Epithelial cell of prostate (primary cell): ENCODE measurements at places on chromosomes 16 and 17.

DNA sequence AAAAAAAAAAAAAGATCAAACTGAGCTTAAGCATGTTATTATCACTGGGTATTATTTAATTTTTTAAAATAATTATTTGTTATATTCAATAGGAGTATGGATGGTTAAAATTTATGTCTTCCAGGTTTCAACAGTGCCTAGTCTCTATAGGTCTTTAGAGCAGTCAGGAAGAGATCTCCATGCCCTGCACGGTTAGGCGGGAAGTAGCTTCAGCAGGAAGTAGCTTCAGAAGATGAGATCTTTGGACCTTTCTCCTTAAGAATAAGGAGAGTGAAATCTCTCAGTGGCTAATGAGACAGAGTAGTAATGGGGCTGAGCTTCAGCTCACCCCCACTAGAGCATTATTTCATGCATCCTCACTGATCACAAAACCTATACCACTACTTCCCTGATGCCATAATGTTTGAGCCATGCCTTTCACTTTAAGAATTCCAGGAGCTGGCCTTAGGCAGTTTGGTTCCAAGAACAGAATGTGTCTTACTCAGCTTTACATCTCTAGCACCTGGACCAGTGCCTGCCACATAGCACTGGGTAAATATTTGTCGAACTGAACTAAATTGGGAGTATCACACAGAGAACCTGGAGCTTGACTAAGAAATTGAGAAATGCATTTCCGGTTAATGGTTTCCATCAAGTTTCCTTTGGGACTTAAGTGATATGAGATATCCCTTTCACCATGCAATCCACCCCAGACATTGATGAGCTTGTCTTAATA is 43.5 kb downstream of the SCPEP1 start:
- peak; percentile 52 for DNase-seq

- DNase-seq = no peak
These were observed 276.9 kb upstream of the TOM1L1 start for GRCh38 chr17:54623746-54624145.

DNA sequence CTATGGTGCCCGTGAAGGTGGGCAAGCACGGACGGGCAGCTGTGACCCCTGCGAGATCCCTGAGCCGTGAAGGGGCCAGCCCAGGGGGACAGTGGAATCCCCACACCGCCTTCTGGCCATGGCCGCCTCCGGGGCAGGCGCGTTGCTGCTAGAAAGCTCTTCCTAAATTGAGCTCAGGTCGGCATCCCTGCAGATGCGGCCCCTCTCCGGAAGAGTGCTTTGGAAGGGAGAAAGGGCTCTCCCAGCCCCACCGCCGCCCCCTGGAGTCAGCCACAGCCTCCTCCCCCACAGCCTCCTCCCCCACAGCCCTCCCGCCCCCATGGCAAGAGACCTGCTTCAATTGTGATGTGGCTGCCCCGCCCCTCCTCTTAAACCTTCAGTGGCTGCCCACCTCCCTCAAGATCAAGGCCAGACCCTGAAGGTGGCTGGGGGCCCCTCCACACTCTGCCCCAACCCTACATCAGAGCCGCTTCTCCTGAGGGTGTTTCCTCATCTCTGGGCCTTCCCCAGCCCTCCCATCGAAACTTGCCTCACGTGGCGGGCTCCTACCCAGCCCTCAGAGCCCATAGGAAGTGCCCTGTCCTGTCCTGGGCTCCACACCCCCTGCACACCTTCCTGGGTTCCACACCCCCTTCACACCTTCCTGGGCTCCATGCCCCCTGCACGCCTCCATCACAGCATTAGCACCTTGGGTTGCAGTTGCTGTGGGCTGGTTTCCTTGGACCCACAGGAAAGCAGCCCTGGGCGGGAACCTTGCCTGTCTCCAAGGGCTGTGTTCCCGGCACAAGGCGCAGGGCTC is 5.5 kb upstream of the CBFA2T3 start:
- DNase-seq = no peak

- peak; percentile 53 for DNase-seq
These were observed 457.9 kb downstream of the SLC39A11 start for GRCh38 chr17:72634621-72635020.

DNA sequence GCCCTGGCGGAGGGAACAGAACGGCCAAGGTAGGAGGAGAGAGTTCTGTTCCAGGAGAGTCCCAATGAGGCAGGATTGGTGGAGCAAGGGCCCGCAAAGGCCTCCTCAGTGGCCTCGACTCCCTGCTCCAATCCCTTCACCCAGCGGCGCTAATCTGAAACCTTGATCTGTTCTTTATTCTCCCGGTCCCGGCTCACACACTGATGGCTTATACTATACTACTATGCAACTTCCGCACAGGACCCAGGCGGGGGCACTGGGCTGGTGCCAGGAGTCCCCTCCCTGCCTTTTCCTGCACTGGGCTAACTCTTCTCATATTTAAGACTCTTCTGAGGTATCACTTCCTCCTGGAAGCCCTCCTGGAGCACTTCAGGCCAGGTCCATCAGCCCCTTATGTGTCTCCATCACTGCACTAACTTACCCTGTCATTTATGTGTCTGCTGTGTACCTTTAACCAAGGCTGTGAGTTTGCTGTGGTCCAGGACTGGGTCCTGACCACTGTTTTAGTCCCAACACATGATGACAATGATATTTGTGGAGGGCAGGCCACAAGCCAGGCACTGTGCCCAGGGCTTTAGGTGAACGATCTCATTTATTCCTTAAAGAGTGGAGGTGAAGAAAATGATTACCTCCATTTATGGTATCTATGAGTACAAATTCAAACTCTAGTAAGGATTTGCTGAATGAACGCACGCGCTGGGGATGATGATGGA is 6.8 kb downstream of the CCDC102A start:
- no peak for DNase-seq

GRCh38 chr16:74771656-74772315 is 2.8 kb downstream of the FA2H start:
- DNase-seq = no peak

DNA sequence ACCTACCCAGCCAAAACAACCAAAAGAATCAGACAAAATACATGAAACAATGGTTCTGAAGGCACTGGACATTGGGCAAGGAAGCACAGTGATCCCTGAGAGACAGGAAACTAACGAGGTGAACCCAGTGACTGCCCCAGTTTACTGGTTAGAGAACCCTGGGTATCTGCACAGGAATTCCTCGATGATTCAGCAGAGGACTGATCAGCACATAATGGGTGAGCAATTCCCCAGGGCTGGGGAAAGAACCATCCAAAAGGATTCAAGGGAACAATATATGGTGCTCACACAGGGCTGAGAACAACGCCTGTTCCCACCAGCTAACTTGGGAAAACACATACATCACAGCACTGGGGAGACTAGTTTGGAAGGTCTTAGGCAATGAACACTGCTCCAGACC is 167.2 kb downstream of the PARN start:
- DNase-seq = no peak

GRCh38 chr17:14701886-14702285 is 401.0 kb downstream of the HS3ST3B1 start:
- DNase-seq = no peak

DNA sequence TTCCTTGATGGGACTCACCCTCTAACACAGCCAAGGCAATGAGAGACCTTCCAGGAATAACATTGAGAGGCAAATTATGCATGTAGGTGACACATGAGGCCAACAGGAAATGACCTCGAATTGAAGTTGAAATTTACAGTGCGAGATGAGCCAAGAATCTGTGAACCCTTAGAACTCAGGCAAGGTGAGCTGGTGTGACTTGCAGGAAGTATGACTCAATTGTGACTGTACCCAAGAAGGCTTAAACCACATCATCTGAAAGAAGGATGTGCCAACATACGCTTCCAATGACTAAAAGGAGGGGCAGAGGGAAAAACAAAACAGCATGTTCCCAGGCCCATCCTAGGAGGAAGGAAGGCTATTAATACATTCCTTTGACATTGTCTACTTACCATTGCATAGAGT is 44.8 kb downstream of the PITPNC1 start:
- peak; percentile 100 for DNase-seq

DNA sequence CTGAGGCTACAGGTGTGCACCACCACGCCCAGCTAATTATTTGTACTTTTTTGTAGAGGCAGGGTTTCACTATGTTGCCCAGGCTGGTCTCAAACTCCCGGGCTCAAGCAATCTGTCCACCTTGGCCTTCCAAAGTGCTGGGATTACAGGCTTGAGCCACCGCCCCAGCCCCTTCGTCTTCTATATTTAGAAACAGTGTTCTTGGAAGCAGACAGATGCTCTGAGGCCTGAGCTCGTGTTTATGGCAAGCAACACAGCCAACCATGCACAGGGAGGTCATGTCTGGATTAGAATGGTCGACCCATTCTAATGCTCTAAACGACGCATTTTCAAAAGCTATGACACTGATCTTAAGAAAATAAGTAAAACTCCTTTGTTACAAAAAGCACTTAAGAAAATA is 16.6 kb downstream of the TMEM204 start:
- no peak for DNase-seq

DNA sequence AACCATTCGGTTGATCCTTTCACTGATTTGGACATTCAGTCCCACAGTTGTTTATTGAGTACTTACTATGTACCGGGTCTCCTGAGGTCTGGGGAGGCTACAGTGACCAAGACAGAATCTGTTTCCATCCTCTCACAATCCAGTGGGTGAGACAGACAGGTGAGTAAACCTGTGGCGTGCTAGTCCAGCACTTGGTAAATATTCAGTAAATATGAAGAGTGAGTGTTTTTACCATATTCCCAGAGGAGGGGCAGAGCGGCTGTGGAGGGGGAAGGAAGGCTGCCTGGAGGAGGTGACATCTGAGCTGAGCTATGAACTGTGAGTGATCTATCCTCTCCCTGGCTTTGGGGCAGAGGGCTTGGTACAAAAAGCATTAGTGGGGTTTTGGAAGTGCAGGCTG is 31.4 kb downstream of the CCR7 start:
- DNase-seq = no peak

- DNase-seq = no peak
These were observed 4.1 kb downstream of the VASN start for GRCh38 chr16:4375717-4376116.

GRCh38 chr16:88130681-88131080 is 179.4 kb downstream of the BANP start:
- no peak for DNase-seq

DNA sequence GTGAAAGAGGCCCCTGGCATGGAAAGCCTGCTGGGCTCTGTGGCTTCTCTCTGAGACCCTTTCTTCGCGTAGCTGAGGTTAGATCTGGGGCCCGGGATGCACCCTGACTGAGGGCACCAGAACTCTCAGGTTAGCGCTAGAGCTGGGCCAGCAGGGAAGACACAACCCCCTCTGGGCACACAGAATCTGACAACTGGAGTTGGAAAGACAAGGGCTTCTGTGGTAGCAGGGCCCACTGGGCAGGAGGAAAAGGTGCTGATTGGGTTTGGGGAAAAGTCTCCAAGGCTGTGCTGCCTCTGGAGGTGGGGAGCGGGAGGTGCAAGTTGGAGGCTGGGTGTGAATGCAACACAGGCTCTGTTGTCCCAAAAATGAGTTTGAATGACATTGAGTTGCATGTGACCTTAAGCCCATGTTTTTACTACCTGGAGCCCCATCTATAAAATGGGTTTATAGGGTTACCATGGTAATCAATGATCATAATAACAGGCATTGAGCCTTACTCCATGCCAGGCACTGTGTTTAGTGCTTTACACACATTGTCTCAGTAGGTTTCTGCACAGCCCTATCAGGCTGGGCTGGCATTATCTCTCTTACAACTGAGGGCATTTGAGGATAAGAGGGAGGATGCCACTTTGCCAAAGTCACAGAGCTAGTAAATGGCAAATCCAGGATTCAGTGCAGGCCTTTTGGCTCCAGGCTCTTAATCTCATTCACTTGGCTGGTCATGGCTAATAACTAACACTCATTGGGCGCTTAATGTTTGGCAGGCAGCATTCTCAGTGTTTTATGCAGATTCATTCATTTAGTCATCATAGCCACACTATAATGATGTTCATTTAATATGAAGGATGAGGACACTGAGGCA is 9.5 kb upstream of the IGFBP4 start:
- DNase-seq = no peak

DNA sequence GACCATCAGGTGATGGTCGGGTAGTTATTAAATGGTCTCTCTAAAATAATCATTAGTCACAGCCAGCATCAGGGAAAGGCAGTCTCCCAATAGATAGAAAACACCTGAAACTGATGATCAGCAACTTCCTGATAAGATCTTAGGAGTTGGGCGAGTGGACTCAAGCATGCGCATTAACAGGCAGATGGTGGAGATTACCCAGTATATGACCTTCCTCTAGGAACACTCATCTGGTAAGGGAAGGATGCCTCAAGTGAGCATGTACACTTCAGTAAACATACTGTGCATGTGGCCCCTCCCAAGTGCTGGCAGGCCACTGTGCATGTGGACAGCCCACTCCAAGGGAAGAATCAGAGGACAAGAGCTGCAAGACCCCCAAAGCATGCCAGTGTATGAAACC is 105.9 kb downstream of the ABCC12 start:
- no peak for DNase-seq

GRCh38 chr16:56415875-56416274 is 9.5 kb downstream of the AMFR start:
- DNase-seq = no peak

- no peak for DNase-seq
These were observed 13.0 kb downstream of the PLA2G10 start for GRCh38 chr16:14681115-14681514.

DNA sequence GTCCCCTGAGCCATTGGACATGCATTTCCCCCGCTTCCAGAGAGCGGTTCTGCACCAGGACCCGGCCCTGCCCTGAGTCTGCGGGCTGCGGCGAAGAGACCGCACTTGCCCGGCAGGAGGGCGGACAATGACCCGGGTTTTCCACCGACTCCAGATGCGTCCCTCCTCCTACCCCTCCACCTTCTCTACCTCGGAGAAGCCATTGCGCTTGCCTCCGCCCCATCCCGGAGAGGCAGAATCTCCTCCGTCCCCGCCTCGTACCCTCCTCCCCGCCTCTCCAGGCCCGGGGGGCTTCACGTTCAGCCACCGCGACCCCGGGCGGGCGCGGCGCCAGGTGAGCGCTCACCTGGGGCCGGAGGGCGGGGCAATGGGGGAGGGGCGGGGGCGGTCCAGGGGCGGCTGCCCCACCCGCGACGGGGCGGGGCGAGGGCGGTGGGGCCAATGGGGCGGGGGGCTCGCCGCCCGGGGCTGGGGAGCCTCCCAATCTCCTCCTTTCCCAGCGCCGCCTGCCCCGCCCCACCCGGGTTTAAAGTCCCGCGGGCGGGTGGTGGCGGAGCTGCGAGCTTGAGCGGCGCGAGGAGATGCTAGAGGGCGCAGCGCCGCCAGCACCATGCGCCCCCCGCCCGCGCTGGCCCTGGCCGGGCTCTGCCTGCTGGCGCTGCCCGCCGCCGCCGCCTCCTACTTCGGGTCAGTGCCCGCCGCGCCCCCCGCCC is at the start of gene WNT9B:
WNT9B (plus strand) TSS at position 555 of the 713 bp plus-strand sequence; CDS start at position 611, 56 bp downstream.
- no peak for DNase-seq

GRCh38 chr16:78894886-78895285 is 705.7 kb downstream of the MAF start:
- DNase-seq = no peak

GRCh38 chr16:86710602-86710950 is 132.2 kb downstream of the FOXL1 start:
- DNase-seq = no peak

GRCh38 chr17:30964876-30965275 is 6.0 kb upstream of the RNF135 start:
- no peak for DNase-seq

- DNase-seq = no peak
These were observed 18.6 kb downstream of the GDPD1 start for GRCh38 chr17:59238906-59239305.
